Mononuclear cell (primary cell): ENCODE measurements at places on chromosomes 7 and 10. TPM values are rescaled to one million over a fixed set of nuclear protein-coding genes. Genes with fewer than 3 reads are reported as not detected.

TBXAS1 gene
- 67.8 TPM for total RNA-seq

MACROH2A2 gene
- 1.2 TPM for total RNA-seq

CH25H gene
- 0.63 TPM for total RNA-seq

COL13A1 gene
- 0.52 TPM for total RNA-seq

MYPN gene
- not detected for total RNA-seq

TMEM139 gene
- total RNA-seq: 0.10 TPM

CALHM3 gene
- not detected for total RNA-seq

PAPOLB gene
- total RNA-seq: not detected

EIF5AL1 gene
- 0.73 TPM for total RNA-seq

PSD gene
- 4.1 TPM for total RNA-seq

ZNF438 gene
- 2.2 TPM for total RNA-seq

TMEM26 gene
- total RNA-seq: not detected

ATP6V0A4 gene
- not detected for total RNA-seq
